Fibroblast of upper back skin (primary cell): ENCODE measurements at places on chromosomes 6 and 20.
A peak's percentile ranks its signal among the peaks of the same experiment; 100 is the strongest.

GRCh38 chr20:12698817-12699216 lies 310.0 kb upstream of the SPTLC3 start:
- DNase-seq = no peak

- DNase-seq = no peak
Measured at GRCh38 chr6:5162355-5162754, 77.2 kb downstream of the PPP1R3G start.

GRCh38 chr20:19317237-19318069 lies 105.0 kb downstream of the SLC24A3 start:
- DNase-seq = no peak

- DNase-seq = peak; percentile 41
Measured at GRCh38 chr6:111662072-111662793, 56.6 kb upstream of the TRAF3IP2 start.

DNA sequence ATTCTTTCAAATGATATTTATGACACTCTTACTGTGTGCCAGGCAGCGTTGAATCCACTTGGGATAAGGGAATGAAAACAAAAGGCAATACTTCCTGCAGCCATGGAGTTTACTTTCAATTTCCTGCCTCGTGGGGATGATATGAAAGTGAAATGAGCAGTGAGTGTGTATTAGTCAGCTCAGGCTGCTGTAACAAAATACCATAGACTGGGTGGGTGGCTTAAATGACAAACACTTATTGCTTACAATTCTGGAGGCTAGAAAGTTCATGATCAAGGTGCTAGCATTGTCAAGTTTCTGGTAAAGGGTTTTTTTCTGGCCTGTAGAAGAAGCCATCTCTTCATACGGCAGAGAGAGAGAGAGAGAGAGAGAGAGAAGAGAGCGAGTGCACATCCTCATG lies 41.7 kb downstream of the TSHZ2 start:
- no peak for DNase-seq

DNA sequence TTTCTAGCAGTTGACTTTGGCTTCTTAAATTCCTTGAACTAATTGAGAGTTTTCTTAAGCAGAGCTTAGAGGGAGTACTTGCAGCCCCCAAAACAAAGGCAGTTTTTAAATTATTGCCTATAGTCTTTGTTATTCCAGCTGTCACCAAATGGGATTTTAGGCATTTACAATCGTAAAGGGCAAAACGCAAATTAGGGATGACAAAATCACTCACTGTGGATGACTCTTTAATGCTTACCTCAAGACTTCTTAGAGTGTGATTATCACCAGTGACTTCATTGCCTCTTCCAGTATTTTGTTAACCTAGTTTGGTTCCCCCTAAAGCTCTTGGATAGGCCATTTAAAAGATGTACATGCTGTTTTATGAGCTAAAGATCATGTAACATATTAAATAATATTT lies 126.8 kb downstream of the LRRC1 start:
- DNase-seq = no peak

GRCh38 chr6:6591778-6592465 lies 3.4 kb downstream of the LY86 start:
- no peak for DNase-seq

GRCh38 chr20:47273591-47274235 lies 82.8 kb downstream of the ZMYND8 start:
- peak; percentile 67 for DNase-seq

- no peak for DNase-seq
Measured at GRCh38 chr20:22385602-22386305, 198.6 kb downstream of the FOXA2 start.

DNA sequence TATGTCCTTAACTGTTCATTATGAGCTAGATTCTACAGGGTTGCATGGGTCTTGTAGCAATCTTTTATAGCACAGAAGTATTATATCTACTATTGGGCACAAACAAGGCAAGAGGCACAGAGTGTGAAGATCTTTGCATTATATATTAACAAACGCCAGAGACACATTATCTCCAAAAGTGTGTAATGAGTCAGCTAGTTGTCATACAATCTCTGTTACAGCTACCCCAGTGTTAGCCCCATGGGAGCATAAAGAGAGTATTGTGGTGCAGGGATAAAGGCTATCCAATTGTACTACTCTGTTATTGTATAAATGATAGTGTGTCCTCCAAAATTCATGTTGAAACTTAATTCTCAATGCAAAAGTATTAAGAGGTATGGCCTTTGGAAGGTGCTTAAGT lies 148.4 kb upstream of the RIMS1 start:
- DNase-seq = no peak

GRCh38 chr6:159100395-159101182 lies 55.8 kb upstream of the TAGAP start:
- no peak for DNase-seq

DNA sequence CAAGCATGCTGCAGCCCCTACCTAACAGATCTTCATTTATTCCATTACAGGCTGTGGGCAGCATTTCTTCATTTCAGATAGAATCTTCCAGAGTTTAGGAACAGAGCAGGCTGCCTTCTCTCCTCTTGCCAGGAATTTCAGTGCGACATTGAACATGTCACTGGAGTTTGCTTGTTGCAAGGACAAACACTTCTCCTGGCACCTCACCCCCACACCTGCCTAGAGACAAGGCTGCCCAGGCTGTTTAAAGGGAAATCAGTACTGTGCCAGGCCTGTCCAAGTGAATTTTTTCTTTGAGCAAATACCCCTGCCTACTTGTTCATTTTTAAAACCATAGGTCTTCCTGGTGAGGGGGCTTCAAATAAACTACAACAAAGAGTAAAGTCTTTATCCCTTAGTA lies 594.1 kb downstream of the PTPRT start:
- DNase-seq = no peak

- DNase-seq = no peak
Measured at GRCh38 chr20:40943591-40943990, 85.0 kb upstream of the TOP1 start.

GRCh38 chr6:44057238-44057930 lies 69.9 kb downstream of the MRPL14 start:
- DNase-seq = no peak

- no peak for DNase-seq
Measured at GRCh38 chr6:13550656-13551055, 23.7 kb upstream of the SIRT5 start.
